ENCODE measurements at places on chromosomes 3 and 15.

DNA sequence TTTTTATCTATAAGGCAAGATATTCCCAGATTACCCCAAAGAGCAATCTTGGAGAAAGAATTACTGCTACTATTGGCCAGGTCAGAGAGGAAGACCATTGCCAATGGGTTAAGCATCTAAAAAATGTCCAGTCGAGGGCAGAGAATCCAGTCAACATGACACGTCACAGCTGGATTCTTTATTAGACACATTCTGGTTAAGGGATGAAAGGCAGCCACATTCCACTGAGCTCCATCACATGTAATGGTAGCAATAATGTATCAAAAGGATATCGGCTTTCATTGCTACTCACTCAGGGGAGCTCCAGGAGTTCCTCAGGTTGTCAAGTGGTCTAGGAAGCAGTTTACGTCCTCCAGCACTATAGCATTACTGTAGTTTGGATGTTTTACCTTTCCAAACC lies 421.1 kb downstream of the PLOD2 start:
- no peak for DNase-seq

DNA sequence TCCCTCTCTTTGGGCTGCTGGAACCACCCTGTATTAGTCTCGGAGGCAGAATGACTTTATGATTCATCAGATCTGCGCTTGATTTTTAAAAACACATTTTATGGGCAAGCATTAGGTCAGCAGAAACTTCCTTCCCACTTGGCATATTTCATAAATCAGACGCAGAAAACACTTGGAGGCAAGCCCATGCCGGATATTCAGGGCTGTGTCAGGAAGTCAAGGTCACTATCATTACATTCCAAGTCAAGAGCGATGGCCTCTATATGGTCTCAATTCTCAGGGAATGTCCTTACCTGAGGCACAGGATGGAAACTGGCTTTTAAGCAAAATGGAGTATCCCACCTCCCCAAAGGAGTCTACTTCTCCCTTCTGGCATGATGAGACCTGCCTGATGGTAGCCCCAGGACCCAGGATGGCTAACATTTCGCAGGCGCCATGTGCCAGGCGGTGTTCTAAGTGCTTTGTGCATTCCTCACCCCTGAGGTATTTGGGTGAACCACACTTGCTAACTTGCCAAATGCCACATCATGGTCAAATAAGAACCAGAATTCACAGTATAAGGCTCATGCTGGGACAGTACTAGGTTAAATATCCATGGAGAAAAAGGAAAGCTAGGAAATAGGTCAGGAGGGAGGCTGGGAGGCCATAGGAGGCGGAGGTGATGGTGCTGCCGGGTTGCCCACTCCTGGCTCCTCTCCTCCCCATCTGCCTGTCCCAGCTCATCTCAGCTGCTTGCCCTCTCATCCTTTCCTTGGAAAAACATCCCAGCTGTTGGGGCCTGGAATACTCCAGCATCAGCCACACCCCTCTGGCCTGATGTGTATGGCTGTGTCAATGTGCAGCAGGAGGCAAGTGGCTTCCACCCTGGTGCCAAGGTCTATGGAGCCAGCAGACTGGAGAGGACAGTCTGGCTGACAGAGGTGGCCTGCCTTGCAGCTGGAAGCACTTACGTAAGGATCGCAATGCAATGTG lies 18.8 kb downstream of the BCL2L10 start:
- DNase-seq = no peak

DNA sequence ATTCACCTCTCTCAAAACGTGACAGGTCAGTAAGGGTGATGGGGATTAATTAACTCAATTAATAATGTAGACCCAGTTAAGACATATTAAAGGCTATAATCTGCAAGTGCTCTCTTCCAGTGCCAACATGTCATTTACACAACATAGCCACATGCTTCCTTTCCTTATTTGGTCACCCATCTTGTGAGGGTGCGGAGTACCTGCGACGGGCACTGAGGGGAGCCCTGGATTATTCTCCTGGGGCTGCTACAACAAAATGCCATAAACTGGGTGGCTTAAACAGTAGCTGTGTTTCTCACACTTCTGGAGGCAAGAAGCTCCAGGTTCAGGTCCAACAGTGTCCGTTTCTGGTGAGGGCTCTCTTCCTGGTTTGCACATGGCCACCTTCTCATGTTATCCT lies 157.4 kb upstream of the LRTM1 start:
- no peak for DNase-seq

GRCh38 chr15:36953346-36953745 lies 147.0 kb downstream of the MEIS2 start:
- DNase-seq = no peak

DNA sequence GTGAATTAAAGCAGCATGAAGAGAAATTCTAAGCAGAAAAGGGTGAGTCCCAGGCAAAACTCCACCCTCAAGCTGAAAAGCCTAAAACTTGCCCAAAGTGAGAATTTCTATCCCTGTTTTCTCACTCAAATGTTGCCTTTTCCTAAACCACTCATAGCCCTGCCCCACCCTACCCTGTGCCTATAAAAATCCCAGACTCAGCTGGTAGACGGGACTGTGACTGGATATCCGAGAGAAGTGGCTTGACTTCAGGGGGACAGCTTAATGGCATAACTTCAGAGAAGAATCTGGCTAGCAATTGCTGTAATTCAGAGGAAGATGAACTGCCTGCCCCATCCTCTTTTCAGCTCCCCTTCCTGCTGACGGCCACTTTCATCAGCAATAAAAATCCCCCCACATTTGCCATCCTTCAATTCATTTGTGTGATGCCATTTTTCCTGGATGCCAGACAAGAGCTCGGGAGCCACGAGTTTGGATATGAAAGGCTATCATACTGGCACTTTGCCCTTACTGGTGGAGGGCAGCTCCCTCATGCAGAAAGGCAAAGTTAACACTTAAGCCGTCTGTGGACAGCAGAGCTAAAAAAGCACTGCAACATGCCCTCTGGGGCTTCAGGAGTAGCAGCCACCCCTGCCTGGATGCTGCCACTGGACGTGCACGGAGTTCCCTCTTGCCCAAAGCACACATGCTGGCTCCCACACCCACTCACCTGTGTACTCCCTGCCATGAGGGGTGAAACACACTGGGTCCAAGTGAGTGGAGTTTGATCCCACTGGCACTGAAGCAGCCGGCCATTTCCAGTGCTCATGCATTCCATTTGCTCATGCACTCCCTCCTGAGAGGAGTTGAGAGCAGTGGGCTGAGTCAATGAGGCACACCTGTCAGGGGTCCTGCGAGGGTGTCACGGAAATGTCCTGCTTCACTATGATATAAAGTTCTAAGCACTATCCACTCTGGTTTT lies 670.6 kb downstream of the PLOD2 start:
- no peak for DNase-seq

DNA sequence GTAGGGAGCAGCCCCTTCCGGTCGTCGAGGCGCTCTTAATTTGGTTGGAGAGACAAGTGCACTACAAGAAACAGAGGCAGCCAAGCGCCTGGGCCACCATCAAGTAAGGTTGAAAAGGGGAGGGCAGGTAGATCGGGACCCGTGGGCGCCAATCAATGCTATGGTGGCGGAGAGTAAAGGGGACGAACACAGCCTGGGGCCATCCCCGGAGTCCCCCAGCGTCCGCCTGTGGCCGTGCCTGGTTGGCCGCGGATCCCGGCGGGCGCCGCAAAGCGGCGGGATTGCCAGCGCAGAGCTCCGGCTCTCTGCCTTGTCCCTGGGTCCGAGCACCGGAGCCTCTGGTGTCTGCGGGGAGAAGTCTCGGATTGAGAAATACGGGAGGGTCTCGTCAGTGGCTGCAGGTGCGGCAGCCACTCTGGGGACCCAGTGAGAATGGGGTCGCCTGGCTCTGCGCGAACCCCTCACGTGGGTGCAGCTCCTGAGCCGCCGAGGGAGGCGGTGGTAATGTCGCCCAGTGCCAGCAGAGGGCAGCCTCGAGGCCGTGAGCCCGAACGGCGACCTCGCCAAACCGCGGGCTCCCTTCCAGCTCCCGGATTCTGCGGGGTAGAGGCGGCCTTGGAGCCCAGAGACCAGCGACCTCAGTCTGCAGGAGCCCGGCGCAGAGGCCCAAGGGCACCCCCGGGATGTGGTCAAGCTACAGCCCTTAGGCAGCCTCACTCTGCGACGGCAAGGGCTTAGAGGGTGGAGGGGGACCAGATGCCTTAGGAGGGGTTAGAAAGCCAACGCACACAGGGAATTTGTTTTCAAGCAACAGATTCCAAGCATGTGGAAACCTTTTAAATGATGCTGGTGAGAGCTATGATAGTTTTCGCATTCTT lies 10.8 kb downstream of the FOXL2 start:
- no peak for DNase-seq

GRCh38 chr15:77901921-77902750 lies 175.4 kb downstream of the TBC1D2B start:
- DNase-seq = no peak

DNA sequence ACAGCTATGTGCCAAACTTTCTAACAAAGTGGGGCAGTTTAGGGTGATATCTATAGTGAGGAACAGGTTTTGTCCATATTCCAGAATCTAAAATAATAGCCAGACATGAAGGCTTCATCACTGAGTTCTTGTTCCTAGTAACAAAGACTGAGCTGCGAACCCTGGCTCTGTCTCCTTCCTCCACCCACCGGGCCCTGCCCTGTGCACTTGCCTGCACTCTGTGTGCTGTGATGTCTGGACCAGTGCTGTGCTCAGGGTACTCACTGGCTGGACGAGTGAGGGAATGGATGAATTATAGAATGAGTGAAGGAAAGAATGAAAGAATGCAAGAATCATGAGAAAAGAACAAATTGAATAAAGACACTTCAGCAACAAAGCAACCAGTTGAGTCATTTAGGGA lies 8.9 kb upstream of the NMNAT3 start:
- DNase-seq = no peak

- no peak for DNase-seq
These were observed 187.1 kb upstream of the PROK2 start for GRCh38 chr3:71972031-71972430.

DNA sequence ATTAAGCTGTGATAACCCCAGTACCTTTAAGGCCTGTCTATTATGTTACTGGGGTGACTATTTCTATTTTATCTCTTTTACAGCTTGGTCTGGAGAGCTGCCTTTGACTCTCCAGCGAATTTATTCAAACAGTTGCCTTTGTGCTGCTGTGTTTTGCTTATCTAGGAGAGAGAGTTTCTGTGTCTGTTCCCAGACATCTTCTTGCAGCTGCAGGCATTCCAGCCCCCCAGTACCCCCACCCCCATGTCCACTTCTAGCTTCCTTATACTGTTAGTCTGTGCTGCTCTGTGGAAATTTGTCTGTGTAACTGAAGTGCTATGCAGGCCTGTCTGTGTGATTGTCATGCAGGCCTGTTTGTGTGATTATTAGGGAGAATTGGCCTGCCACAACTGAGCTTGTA lies 713.7 kb upstream of the SEMA6D start:
- DNase-seq = no peak

GRCh38 chr3:73605861-73606260 lies 18.9 kb downstream of the PDZRN3 start:
- no peak for DNase-seq

Data from cortex of kidney (tissue), 1 donor.